Left renal pelvis (tissue), 4 donors: ENCODE measurements at places on chromosomes 16 and 17. TPM values are rescaled to one million over a fixed set of nuclear protein-coding genes. Genes with fewer than 3 reads are reported as not detected.

KRT33A gene
- not detected for polyA plus RNA-seq

ZNF385C gene
- 7.3 TPM for polyA plus RNA-seq

TP53TG3F gene
- polyA plus RNA-seq, result not detected

KIF2B gene
- polyA plus RNA-seq, result not detected

TSPOAP1 gene
- 76.5 TPM for polyA plus RNA-seq

NOG gene
- polyA plus RNA-seq, result 0.20 TPM

ALOX15B gene
- not detected for polyA plus RNA-seq

CX3CL1 gene
- 34.7 TPM for polyA plus RNA-seq

SCN4A gene
- 0.67 TPM for polyA plus RNA-seq

MGAT5B gene
- polyA plus RNA-seq, result 2.2 TPM

RFFL gene
- polyA plus RNA-seq, result 13.7 TPM

FOXN1 gene
- polyA plus RNA-seq, result 0.34 TPM

SLC12A3 gene
- 37.2 TPM for polyA plus RNA-seq

TBX4 gene
- 0.60 TPM for polyA plus RNA-seq

HAPSTR1 gene
- 53.1 TPM for polyA plus RNA-seq

NAGS gene
- 3.6 TPM for polyA plus RNA-seq

ZDHHC7 gene
- polyA plus RNA-seq, result 59.3 TPM

CHAD gene
- polyA plus RNA-seq, result 3.2 TPM

NF1 gene
- polyA plus RNA-seq, result 42.0 TPM
